Activated gamma-delta T cell treated with Interleukin-2 at 50 U/mL for 16 hours (primary cell): ENCODE measurements at places on chromosomes 2 and 18.

GRCh38 chr2:31893094-31893493 lies 117.7 kb downstream of the MEMO1 start:
- DNase-seq, result no peak

GRCh38 chr18:33851546-33852078 lies 273.6 kb downstream of the ASXL3 start:
- DNase-seq, result no peak

GRCh38 chr2:45888641-45889040 lies 237.2 kb downstream of the PRKCE start:
- DNase-seq, result no peak

DNA sequence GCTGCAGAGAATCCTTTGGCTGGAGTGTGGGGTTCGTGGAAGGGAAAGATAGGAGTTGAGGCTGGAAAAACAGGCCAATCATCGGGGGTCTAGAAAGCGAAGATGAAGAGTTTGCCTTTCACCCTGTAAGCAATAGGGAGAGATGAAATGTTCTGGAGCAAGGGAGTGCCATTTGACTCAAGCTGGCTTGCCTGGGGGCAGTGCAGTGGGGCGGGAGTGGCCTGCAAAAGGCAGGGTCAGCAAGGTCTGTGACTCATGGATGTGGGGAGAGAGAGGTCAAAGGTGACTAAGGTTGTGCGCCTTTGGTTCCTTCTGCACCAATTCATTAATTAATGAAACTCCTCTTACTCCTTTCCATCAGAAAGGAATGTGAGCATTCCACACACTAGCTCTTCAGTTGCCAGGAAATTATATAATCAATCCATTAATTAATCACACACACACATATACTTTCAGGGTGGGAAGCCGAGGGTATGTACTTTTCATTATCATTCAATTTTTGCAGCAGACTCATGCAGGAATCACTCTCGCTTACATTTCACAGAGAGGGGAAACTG lies 227.6 kb downstream of the MYCN start:
- no peak for DNase-seq

DNA sequence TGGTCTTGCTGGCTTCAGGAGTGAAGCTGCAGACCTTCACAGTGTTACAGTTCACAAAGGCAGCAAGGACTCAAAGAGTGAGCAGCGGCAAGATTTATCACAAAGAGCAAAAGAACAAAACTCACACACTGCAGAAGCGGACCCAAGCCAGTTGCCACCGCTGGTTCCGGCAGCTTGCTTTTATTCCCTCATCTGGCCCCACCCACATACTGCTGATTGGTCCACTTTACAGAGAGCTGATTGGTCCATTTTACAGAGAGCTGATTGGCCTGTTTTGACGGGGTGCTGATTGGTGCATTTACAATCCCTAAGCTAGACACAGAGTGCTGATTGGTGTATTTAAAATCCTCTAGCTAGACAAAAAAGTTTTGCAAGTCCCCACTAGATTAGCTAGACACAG lies 37.2 kb upstream of the ZNF532 start:
- DNase-seq, result no peak

GRCh38 chr2:128250229-128251025 lies 68.2 kb downstream of the HS6ST1 start:
- DNase-seq, result no peak

DNA sequence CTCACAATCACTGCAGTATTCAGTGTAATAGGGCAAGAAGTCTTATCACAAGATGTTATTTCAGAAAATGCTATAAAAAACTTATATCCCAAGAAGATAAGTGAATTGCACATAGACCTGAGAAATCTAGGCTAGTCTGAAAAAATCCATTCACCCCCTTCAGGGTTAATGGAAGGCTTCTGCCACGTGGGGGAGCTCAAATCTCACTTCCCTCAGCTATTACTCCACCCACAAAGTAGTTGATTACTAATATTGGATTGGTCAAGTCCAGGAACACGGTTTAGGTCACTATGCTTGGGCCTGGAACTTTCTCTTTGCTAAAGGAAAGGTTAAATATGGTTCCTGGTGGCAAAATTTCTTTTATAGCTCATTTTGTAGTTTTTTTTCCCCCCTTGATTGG lies 51.2 kb upstream of the ADAM23 start:
- DNase-seq, result no peak

DNA sequence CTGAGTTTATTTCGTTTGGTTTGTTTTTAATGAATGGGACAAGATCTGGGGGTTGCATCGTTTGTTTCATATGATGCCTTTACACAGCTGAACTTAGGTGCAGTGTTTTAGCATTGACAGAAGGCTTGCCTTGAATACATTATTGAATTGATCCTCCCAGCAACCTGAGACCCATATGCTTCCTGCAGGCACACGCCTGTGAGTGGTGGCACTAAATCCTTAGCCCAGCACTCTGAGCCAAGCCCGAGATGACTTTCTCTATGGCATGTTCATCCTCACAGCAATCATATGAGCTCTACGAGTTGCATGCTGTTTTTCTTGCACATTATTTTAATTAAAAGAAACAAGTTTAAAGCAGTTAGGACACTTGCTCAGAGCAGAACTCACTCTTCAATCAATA lies 47.8 kb upstream of the AGAP1 start:
- no peak for DNase-seq

DNA sequence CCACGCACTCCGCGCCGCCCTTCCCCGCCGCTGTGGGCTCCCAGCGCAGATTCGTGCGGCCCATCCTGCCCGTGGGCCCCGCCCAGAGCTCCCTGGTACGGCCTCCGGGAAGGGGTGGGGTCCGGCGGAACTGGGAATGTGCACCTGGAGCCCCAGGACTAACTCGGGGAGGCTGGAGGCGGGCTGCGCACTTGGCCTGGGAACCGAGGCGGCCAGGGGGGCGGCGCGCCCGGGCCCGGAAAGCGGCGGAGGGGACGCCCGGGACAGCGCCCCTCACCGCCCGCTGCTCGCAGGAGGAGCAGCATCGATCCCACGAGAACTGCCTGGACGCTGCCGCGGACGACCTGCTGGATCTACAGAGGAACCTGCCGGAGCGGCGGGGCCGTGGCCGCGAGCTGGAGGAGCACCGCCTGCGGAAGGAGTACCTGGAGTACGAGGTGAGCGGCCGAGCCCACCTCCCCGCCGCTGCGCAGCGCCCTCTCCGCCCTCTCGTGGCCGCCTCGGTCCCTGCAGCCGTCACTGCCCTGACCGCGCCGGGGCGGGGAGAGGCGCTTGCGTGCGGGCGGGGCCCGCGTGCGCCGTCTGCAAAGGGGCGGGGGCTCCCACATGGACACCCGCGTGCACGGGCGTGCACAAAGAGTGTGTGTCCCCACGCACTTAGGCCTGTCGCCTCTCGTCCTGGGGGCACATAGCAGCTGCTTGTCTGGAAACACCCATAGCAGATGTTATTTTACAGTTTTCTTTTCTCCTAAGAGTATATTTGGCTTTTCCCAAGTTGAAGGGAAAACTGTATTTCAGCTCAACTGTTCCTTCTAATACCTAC lies 25.2 kb downstream of the PSD4 start:
- DNase-seq, result peak; percentile 64

DNA sequence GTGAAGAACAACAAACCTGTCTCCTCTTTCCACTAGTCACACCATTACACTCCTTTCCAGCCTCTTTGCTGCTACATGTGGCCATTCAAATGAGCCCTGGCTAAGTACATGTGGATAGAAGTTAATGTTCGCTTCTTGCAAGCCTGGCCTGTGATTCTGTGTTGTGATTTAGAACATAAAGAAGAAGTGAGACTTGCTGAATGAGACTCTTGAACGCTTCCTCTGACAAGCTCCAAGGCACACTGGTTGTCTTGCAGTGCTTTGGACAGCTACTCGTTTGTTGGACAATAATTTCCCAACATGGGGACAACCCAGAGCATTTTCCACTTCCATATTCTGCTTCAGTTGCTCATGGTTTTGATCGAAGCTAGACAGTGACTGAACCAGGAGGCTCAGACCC lies 57.3 kb downstream of the CCDC74A start:
- DNase-seq, result no peak

- DNase-seq, result no peak
Observed at GRCh38 chr2:216833061-216833460, 26.8 kb downstream of the TNP1 start.

DNA sequence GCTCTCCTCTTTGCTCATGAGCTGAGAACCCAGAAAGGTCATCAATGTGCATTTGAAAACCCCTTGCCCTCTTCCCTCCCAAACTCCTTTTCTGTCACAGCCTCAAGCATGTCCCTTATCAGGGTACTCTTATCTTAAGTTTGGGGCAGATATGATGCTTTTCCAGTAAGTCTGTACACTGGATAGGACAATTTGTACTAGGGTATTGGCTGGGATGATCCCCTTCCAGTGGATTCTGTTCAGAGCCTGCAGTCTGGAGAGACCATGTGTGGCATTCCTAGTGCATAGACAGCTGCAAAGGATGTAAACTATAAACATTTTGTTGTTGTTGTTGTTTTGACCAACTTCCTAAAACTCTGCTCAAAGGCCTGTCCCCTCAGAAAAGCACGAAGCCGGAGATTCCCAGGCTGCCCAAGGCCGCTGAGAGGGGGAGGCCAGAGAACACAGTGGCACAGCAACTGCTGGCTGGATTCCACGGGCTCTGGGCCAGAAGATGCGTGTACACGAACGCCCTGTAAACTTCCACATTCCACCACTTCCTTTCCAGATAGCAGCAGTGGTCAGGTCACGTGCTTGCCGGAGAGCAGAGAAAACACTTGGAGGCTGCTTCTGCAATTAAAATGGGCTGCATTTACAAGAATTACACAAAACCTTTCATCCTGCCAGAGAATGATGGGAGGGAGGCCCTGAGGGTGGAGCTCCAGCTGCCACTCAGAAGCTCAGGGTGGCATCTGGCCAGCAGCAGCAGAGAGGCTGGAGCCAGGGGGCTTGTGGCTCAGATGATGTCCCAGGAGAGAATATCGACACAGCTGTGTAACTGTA lies 42.1 kb downstream of the BMP10 start:
- peak; percentile 62 for DNase-seq

DNA sequence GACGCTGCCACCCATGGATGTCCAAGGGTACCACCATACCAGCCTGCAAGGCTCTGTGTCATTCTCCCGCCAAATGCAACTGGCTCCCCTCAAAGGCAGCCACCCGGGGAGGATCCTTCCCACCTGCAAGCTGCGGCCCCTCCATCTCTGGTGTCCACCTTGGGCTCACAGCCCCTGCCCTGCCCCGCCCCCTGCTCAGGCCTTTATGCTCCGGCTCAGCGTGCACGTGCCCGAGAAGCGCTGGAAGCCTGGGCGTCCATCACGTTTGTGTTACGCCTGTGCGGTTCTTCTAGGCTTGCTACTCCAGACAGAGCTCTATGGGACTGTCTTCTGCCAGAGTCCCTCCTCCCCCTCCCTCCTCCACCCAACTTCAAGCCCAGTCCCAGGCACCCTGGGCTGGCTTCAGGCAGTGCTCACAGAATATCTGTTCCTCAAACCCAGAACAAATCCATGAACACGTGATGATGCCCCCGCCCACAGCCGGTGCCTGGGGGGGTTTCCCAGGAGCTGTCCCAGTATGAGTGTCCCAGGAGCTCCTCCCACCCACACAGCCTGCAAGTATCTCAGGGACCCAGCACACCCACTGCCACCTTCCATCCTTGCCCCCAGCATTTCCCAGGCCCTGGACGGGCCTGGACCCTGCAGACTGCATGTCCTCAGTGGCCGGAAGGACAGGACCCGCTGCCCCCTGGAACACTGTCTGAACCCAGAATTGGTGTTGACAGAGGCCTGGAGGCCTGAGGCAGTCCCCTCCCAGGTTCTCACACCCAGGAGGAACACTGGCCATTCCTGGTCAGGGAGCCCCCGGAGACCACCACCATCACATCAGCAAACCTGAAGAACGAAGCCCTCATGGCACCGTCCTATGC lies 30.3 kb downstream of the KIF1A start:
- DNase-seq, result no peak

- no peak for DNase-seq
Observed at GRCh38 chr18:12990123-12990475, 1.1 kb upstream of the CEP192 start.

GRCh38 chr2:146994246-146994645 lies 850.6 kb upstream of the ACVR2A start:
- DNase-seq, result no peak

DNA sequence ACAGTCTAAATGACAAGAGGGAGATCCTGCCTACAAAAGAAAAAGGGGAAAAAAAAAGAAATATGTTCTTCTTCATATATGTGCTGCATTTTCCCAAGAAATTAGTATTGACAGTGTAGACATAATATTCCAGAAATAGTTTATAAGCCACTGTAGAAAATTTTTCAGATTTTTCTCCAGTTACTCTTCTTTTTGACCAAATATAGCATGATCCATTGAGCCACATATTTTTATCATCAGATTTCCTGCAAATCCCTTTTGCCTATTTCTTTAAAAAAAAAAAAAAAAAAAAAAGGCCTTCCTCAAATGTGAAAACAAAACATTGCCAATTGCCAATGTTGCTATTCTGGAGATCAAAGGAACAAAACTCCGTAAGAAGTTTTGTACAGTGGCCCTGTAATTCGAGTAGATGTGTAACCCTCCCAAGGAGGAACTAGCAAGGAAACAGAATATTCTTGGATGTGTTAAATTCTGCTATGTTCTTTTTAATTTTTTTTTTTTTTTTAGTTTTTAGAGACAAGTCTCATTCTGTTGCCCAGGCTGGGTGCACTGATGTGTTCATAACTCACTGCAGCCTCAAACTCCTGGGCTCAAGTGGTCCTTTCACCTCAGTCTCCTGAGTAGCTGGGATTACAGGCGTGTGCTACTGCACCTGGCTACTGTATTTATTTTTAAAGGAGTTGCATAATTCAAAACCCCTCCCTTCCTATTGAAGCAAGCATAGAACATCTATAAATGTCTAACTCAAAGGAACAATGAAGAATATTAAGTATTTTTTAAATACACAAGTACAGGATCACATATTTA lies 12.5 kb upstream of the CABYR start:
- DNase-seq, result no peak

DNA sequence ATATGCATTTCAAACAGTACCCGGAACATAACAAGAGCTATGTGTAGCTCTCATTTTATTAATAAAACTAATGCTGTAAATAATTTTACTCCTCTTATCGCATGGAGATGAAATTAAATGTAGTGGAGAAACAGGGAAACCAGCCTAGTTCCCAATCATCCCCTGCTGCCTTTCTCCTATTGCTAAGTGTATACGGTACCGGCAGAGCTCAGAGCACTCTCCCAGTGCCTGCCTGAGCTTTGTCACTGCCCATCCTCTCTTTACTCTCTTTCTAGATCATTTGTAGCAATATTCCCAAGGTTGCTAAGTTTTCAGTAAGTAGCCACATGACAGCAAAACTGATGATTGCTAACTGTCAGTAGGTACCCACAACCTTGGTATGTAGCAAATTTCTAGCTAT lies 85.5 kb upstream of the ZSWIM2 start:
- DNase-seq, result no peak

DNA sequence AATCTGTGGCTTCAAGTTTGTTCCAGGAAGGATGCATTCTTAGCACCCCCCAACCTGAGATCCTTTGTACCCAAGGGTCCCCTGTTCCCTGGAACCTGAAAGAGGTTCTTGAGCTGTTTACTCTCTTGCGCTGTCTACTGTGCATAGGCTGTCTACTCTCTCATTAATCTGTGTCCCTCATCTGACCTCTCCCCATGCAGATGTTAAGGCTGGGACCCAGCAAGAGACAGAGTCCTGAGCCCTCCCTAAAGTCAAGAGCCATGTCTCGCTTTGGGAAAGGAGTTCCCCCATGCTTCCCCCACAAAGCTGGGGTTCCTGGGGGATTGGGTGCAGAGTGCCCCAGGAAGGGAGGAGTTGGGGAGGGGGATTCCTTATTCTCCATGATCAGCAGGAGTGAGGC lies 312.9 kb downstream of the CYP26B1 start:
- no peak for DNase-seq
